Hematopoietic multipotent progenitor cell treated with erythropoietin and hydrocortisone succinate and interleukin-3 and kit ligand, for 6 days (in vitro differentiated cells): ENCODE measurements at places on chromosomes 1 and 21.

DNA sequence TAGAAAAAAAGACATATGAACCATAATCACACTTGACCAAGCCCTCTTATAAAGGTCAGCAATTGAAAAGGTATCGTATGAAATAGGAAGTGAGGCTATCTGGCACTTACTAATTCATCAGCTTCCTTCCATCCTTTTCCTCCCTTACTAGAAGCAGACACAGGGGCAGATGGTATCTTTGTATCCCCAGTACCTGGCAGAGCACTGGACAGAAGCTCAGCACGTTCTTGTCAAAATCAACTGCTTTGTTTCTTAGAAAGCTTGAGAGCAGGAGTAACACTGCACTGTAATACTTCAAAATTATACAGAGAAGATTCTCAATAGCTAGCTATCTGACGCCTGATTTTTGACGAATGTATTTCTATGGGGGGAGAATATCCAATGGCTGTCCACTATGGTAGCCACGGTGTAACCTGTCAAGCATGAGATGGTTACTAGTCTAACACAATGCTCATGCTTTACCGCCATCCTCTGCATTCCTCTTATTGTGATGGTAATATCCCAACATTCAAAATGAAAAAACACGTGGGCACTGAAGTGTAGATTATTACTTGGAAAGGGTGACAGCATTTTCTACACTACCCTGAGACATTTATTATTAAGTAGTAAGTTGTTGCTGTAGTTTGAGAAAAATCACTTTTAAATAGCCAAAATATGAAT is 175.6 kb downstream of the SIPA1L2 start:
- DNase-seq: no peak

DNA sequence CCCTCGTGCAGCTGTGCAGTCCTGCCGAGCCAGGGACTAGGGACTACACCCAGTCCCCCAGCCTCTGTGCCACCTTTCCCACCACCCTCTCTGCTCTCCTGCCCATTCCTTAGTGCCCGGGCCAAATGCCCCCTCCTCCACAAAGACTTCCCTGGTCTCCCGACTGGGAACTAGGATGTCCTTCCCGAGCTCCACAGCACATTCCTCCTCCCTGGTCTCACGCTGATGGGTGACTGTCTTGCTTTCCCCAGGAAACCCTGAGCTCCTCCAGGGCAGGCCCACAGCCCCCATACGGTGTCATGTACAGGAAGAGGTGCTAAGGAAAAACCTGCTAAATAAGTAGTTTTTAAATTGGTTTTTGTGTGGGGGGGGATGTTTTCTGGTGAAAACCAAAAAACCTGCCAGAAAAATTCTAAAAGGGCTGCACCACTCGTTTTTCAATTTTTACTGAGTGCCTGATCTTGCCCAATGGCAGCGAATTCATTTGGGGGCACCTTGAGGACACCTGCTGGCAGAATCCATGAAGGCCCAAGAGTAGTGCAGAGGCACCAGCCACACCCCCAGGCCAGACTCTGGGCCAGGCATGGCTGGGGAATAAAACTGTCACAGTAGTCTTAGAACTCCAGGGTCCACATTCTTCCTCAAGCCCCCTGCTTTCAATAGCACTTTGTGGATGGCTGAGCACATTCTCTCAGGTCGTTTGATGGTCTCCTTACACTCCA is 50.4 kb downstream of the GLIS1 start:
- DNase-seq: peak; percentile 45

GRCh38 chr1:107551456-107551855 is 410.6 kb downstream of the NTNG1 start:
- no peak for DNase-seq

DNA sequence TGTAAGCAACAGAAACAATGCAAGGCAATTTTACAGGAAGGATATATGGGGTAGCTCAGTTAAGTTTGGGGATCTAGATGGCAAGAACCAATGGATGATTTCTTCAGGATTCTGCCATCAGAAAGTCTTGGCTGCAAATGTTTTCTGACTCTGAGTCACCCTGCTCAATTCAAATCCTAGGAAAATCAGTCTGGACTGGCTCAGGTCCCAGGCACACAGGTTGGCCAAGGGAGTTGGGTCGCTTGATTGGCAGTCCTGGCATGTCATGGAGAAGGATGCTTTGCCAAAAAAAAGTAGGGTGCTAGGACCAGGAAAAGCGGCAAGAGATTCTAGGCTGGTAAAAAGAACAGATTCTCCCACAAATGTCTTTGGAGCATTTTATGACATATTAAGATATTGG is 28.9 kb upstream of the S1PR1 start:
- no peak for DNase-seq

GRCh38 chr1:2355373-2356261 is 35.7 kb downstream of the MORN1 start:
- no peak for DNase-seq
